NCI-H2081 (cell line): ENCODE measurements at places on chromosomes 1 and 21.
A peak's percentile ranks its signal among the peaks of the same experiment; 100 is the strongest.

- no peak for DNase-seq
Observed at GRCh38 chr1:233368106-233368788, 40.7 kb downstream of the MAP3K21 start.

GRCh38 chr1:111887385-111887784 is 102.1 kb downstream of the KCND3 start:
- DNase-seq: no peak

DNA sequence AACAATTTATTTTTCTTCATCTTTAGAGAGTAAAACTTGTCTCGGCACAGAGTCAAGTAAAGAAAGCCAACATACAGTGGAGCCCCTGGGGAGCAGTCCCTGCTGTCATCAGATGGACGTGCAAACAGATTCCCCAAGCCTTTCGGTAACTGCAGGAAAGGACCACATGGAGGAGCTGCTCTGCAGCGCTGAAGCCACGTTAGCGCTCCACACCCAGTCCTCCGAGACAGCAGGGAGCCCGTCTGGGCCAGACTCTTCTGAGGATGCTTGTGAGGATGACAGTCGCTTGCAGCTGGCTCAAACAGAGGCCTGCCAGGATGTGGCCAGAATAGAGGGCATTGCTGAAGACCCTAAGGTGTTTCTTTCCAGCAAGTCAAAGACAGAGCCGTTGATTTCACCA is 77.1 kb upstream of the SCCPDH start:
- DNase-seq: no peak

- DNase-seq: no peak
Observed at GRCh38 chr1:22831729-22832413, 121.2 kb downstream of the EPHB2 start.

DNA sequence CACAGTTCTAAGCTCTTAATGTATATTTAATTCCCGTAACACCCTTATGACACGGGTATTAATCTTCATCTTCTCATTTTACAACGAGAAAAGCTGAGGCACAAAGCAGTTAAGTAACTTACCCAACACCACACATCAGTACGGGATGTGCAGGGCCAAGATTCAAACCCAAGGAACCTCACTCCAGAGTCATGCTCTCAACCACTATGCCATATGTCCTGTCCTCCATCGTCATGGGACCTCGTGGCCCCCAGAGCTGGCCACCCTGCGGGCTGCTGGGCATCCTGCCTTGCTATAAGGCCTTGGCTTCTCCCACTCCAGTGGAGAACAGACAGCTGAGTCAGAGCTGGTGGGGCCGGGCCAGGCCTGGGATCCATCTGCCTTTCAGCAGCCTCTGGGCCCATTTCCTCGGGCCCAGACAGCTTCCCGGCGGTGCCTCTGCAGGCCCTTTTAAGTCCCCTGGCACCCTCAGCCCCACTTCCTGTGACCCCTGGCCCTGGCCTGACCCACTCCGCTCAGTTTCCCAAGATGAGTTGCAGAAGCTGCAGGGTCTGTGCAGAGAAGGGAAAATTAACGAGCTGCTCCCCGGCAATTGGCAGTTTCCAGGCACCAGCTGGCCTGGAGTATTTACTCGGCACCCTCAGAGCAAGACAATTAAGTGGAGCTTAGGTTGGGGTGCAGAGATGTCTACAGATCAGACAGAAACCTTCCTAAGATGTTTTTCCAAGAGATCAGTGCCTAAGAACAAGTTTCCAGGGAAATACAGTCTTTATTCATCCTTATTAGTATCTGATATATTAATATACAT is 98.2 kb downstream of the EPHB2 start:
- peak; percentile 44 for DNase-seq

DNA sequence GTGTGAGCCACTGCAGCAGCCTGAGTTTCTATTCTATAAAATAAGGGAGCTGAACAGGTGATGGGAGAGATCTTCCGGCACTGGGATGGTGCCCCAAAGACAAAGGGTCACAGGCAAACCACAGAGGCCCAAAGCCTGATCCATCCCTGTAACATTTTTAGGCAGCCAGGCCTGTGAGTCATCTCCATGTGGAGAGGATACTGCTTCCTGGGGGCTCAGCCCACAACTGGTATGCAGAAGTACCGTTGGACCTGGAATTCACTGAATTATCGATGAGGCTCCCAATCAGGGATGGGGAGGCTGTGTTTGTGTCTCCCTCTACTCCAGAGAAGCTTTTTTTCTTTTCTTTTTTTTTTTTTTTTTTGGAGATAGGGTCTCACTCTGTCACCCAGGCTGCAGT is 48.8 kb upstream of the WASF2 start:
- DNase-seq: no peak

- no peak for DNase-seq
Observed at GRCh38 chr1:168373869-168374268, 93.2 kb downstream of the TBX19 start.

- DNase-seq: peak; percentile 87
Observed at GRCh38 chr1:1033009-1033587, 13.2 kb downstream of the AGRN start.

- DNase-seq: no peak
Observed at GRCh38 chr1:214314178-214314843, 33.4 kb downstream of the SMYD2 start.

- DNase-seq: no peak
Observed at GRCh38 chr1:29531596-29531995, 295.3 kb downstream of the PTPRU start.

DNA sequence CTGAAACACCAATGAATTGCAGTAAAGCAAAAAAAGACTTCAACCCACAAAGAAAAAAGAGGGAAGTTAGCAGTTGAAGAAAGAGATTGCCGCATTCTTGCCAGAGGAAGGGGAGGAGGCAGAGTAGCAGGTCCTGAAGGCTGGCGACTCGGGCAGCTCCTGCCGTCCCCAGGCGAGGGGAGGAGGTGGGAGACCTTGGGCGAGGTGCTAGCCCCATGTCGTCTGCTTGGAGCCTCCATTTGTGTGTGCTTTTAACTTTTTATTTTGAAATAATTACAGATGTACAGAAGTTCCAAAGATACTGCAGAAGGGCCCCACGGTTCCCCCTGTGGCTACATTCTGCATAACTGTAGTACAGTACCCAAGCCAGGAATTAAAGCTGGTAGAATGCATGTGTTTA is 6.7 kb downstream of the TRPM2 start:
- DNase-seq: no peak

DNA sequence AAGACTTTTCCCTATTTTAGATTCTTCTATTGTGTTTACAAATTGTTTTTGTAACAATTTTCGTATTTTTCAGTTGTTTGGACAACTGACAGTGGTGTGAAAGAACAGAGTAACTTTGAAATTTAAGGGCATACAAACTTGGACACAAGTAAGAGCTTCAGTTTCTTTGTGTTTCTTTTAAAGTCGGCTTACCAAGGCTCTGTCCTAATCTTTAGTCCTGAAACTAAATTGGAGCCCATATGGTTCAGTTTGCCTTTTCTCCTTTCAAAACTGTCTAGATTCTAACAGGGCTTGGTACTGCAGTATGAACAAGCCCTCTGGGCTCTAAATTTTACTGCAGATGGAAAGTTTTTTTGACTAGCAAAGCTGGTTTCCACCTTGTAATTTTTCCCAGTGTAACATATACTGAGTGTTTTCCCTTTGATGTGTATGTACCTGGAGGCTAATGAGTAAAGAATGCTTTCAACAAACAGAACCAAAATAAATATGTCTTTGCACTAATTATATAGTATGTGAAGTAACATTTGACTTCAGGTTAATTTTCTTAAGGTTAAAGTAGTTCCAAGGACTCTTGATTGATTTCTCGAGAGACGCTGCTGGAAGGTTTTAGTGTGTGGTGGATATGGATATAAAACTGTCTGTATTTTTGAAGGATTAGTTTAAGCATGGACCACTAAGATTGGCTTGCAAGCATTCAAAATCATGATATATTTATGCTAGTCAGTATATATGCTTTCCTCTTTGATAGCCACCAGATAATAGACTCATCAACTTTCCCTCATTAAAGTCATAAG is 4.1 kb downstream of the SNX27 start:
- DNase-seq: no peak
